Esophagus mucosa (tissue), 1 donor: ENCODE measurements at places on chromosomes 7 and 10. TPM values are rescaled to one million over a fixed set of nuclear protein-coding genes. Genes with fewer than 3 reads are reported as not detected.

DNA sequence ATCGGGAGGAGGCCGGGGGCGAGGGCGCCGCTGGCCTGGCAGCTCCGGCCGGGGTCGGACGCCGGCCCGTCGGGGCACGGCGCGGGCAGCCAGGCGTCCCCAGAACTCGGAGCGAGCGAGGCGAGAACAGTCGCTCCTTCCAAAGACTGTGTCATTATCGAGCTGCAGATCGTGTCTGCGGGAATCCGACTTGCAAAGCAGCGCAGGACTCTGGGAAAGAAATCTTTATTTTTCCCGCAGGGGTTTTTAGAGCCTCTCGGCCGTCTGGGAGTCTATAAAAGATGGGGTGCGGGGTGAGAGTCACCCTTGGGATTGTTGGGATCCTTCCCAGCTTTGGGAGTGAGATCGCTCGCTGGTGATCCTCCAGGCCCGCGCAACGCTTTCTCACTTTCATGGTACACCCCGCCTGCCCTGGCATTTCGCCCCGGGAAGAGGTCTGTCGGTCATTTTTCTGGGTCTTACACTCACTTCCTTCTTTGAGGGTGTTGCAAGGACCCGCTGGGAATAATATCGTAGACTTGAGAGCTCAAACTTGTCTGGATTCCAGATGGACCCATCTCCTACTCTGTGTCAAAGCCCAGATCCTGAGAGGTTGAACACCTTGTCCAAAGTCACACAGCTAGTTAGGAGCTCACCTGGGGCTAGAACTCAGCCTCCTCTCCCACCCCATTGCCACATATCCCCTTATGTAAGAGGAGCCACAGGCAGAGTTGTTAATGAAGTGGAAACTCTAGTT is 1.0 kb downstream of the UBTD1 start:
- ATAC-seq = no peak

DNA sequence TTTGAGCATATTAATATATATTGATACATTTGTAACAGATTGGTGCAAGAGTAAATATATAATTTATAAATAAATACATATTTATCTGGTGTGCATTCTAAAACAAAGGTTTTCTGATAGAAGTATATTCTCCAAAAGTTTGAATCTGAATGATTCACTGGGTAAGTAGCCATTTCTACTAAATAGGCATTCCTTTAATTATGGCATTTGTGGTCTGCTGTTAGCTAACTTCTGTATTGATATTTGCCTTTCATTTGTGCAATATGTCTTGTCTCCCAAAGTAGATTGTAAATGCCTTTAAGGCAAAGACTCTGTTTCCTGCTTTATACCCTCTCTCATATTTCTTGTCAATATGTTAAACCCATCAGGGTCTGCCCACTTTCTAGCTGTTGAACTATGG is 11.1 kb upstream of the ARID5B start:
- no peak for ATAC-seq

DNA sequence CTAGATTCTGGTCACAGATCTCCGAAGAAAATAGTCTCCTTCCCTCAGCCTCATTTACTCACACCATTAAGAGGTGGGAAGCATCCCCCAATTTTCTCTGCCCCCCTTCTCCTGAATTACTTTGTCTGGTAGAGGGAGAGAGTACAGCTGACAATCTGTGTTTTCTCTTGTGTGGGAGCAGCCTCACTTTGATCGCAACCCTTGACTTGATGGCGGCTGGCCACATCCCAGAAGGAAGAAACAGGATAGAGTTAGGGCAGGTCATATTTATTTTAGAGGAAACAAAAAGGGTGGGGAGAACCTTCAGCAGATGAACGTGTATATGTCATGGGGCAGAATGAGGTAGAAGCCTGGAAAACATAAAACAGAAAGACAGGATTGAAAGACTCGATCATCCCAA is 82.4 kb upstream of the FAM171A1 start:
- no peak for ATAC-seq

DNA sequence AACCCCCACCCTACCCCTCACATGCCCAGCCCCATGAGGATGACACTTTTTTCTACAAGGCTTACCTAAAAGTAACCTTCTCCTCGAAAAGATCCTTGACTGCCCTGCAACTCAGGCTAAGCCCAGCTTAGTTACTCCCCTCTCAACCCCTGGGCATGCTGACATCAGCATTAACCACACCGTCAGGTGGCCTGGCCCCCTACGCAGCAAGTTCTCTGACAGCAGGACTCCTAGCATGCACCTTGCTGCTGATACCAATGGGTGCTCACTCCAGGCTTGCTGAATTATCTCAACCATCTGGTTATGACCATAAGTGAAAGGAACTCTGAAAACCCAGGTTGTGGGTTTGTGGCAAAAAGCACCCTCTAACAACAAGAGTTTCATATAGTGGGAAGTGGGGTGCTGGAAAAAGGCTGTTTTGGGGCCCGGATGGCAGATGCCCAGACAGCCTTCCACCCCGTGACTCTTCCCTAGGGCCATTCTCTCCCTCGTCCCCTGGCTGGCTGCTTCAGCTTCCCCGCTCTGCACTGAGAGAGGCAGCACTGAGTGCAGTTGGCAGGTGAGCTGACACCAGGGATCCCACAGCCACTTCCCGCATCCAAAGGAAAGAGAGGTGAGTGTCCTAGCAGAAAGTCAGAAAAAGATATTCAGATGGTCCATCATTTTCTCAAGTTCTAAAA is 518.9 kb downstream of the KCNMA1 start:
- ATAC-seq = no peak

- no peak for ATAC-seq
Measured at GRCh38 chr7:50273301-50273700, 31.2 kb upstream of the IKZF1 start.

DNA sequence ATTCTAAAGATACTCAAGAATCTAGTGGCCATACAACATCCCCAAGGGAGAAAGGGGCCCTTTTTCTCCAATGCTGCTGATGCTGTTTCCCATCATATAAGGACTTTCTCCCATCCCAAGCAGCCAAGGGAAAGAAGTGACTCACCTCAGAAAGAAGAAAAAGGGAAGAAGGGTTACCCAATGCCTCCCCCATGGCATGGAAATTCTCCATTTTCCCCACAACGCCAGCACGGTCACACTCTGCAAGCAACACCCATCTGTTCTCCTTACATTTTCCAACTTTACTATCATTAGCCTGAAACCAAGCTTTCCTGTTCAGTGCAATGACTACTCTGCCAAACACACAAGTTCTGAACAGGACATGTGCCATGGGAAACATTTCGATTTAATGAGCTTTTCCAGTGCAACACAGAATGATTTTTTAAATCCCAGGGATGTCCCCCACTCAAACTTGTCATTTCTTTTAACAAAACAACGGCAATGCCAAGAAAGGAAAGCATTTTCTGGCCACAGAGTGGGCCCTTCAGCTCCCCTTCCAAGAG is 67.9 kb downstream of the PTPRN2 start:
- ATAC-seq = no peak

DNA sequence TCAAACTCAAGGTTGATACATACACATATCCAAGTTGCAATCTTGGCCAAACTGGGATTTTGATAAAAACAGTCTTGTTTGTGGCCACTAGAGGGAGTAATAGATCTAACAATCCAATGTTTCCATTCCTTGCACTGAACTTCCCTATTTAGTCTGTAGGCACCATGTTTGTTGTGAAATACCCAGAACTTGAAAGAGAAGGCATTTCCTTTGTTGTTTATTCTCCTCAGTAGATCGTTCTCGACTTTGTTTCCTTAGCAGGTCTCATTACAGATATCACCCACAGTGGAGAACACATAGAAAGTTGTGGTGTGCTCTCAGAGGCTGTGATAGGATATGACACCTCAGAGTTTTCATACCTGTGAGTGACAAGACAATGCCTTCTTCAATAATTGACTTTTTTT is 70.3 kb upstream of the MXI1 start:
- ATAC-seq = peak; percentile 90

DNA sequence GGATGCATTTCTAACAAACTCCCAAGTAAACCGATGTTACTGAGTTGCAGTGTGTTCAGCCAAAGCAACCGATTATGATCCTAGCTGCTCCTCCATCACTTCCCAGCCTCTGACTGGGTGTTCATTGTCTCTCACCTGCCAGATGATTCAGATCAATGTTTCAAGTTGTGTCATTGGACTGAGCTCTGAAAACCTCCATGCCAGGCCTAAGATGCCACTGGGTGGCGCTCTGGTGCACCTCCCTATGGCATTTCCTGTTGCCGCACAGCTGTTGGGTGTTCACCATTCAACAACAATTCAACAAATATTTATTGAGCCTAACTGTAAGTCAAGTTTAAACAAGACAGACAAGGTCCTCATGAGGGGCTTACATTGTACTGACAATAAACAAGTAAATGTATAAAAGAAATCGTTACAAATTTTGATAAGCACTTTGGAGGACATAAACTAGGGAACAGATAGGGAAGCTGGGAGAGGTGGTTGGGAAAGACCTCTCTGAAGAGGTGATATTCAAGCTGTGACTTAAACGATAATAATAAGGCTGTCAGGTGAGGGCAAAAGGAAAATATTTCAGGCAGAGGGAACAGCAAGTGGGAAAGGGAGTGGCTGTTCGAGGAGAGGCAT is 22.8 kb downstream of the RGR start:
- ATAC-seq = peak; percentile 75

- peak; percentile 100 for ATAC-seq
Measured at GRCh38 chr10:63133056-63133820, at the start of gene NRBF2. Gene NRBF2 (plus strand): TSS chr10:63133328. CDS start chr10:63133471, 143 bp downstream.

GRCh38 chr10:59970396-59971368 is 64.3 kb upstream of the CCDC6 start:
- no peak for ATAC-seq

DNA sequence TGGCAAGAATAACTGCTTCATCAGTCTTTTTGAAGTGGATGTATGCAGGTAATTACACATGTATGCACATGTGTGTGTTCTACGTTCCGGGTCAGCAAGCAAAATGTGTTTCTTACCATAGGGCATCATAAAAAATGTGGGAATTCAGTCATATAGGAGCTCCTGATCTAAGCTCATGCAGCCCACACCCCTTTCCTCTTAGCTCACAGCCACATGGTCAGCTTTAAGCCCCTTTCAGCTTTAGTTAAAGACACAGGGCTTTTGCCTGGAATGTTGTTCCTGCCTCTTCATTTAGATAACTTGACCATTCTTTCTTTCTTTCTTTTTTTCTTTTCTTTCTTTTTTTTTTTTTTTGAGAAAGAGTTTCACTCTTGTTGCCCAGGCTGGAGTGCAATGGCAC is 258.1 kb downstream of the RPS24 start:
- ATAC-seq = no peak

C10orf62 gene
- 0.16 TPM for total RNA-seq

WEE2 gene
- total RNA-seq = not detected

MYOF gene
- total RNA-seq = 134 TPM

NME8 gene
- total RNA-seq = not detected
